B cell (primary cell): ENCODE measurements at places on chromosomes 3 and 15. TPM values are rescaled to one million over a fixed set of nuclear protein-coding genes. Genes with fewer than 3 reads are reported as not detected.

GRCh38 chr3:44926172-44926571 lies 49.8 kb downstream of the ZDHHC3 start:
- H3K27me3 ChIP-seq: no peaks in the 10 kb centered on the region
- DNase-seq: no peak
- no peak overlapping the region for H3K4me3 ChIP-seq

- peaks cover 7% of the 10 kb centered on the region for H3K27me3 ChIP-seq
- no peak overlapping the region for H3K27ac ChIP-seq
- DNase-seq: no peak
- H3K4me1 ChIP-seq: peaks cover 5% of the 10 kb centered on the region
- H3K4me3 ChIP-seq: no peak overlapping the region
- no peaks in the 10 kb centered on the region for H3K36me3 ChIP-seq
These were observed 15.6 kb downstream of the CLEC3B start for GRCh38 chr3:45041666-45042065.

GRCh38 chr3:13715167-13715954 lies 164.5 kb downstream of the WNT7A start:
- no peaks in the 10 kb centered on the region for H3K36me3 ChIP-seq
- no peak overlapping the region for H3K27ac ChIP-seq
- H3K27me3 ChIP-seq: no peaks in the 10 kb centered on the region
- DNase-seq: no peak

GRCh38 chr15:39499042-39499441 lies 81.8 kb upstream of the THBS1 start:
- DNase-seq: no peak
- no peaks in the 10 kb centered on the region for H3K27me3 ChIP-seq
- H3K4me3 ChIP-seq: no peak overlapping the region
- H3K27ac ChIP-seq: no peak overlapping the region
- no peaks in the 10 kb centered on the region for H3K4me1 ChIP-seq
- no peaks in the 10 kb centered on the region for H3K36me3 ChIP-seq

GRCh38 chr3:142615171-142615570 lies 19.0 kb downstream of the PLS1 start:
- H3K4me1 ChIP-seq: no peaks in the 10 kb centered on the region
- H3K27ac ChIP-seq: no peak overlapping the region
- no peaks in the 10 kb centered on the region for H3K36me3 ChIP-seq

GRCh38 chr3:63861306-63861705 lies 2.3 kb downstream of the THOC7 start:
- H3K27me3 ChIP-seq: no peaks in the 10 kb centered on the region
- no peak overlapping the region for H3K27ac ChIP-seq
- no peaks in the 10 kb centered on the region for H3K36me3 ChIP-seq
- peaks cover 16% of the 10 kb centered on the region for H3K4me1 ChIP-seq
- DNase-seq: no peak

DNA sequence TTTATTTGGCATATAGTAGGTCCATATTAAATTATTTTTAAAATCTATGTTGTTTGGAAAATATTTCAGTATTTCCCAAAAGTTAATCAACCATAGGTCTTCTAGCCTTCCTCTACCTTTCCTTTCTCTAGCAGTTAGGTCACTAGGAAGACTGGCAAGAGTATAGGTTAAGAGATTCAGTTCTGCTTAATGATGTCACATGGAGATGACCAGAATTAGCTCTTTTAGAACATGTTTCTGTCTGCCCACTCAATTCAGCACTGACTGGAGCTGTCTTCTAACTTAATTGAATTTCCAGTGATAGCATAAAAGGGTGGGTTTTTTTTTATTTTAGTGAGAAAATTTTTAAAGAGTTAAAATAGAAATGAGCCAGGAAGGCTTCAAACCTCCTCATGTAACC lies 23.8 kb upstream of the ZBED2 start:
- H3K27me3 ChIP-seq: no peaks in the 10 kb centered on the region
- peaks cover 4% of the 10 kb centered on the region for H3K36me3 ChIP-seq
- H3K4me3 ChIP-seq: no peak overlapping the region

- peak overlapping the region; percentile 97 for H3K4me3 ChIP-seq
- no peaks in the 10 kb centered on the region for H3K27me3 ChIP-seq
- no peak for DNase-seq
- no peaks in the 10 kb centered on the region for H3K36me3 ChIP-seq
- peaks cover 31% of the 10 kb centered on the region for H3K4me1 ChIP-seq
These were observed 780 bp upstream of the ACAD9 start for GRCh38 chr3:128878556-128879124.

GRCh38 chr3:66140743-66141372 lies 79.9 kb upstream of the SLC25A26 start:
- H3K27me3 ChIP-seq: peaks cover 2% of the 10 kb centered on the region
- H3K36me3 ChIP-seq: no peaks in the 10 kb centered on the region
- H3K27ac ChIP-seq: no peak overlapping the region
- no peak overlapping the region for H3K4me3 ChIP-seq
- no peak for DNase-seq
- no peaks in the 10 kb centered on the region for H3K4me1 ChIP-seq

ITIH4 gene
- 38.5 and 38.7 TPM in 2 replicates for total RNA-seq

- DNase-seq: no peak
- H3K4me3 ChIP-seq: no peak overlapping the region
- H3K27ac ChIP-seq: no peak overlapping the region
- H3K4me1 ChIP-seq: no peaks in the 10 kb centered on the region
These were observed 48.7 kb upstream of the NR2E3 start for GRCh38 chr15:71761649-71762048.

DNA sequence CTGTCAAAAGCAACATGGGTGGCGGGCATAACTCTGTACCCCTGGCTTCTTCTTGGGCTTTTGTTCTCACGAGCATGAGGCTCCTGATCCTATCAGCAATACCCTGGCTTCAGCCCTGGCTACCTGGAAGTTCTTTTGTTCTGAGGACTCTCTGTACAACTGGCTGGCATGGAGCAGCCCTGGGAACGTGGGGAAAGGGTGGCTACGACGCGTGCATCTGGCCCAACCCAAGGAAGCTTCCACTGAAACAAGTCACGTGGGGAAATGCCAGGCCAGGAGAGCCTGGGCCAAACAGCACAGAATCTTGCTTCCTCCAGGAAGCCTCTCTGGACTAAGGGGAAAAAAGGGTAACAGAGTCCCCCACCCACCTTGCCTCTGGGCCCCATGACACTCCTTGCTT lies 22.7 kb upstream of the ATP2B2 start:
- no peak for DNase-seq
- H3K36me3 ChIP-seq: no peaks in the 10 kb centered on the region
- no peak overlapping the region for H3K27ac ChIP-seq
- no peak overlapping the region for H3K4me3 ChIP-seq
- H3K27me3 ChIP-seq: peaks cover 3% of the 10 kb centered on the region

GRCh38 chr3:117788061-117788460 lies 1078.5 kb downstream of the TUSC7 start:
- no peak overlapping the region for H3K4me3 ChIP-seq
- no peak overlapping the region for H3K27ac ChIP-seq
- H3K36me3 ChIP-seq: no peaks in the 10 kb centered on the region
- H3K27me3 ChIP-seq: no peaks in the 10 kb centered on the region
- no peak for DNase-seq
- no peaks in the 10 kb centered on the region for H3K4me1 ChIP-seq

DNA sequence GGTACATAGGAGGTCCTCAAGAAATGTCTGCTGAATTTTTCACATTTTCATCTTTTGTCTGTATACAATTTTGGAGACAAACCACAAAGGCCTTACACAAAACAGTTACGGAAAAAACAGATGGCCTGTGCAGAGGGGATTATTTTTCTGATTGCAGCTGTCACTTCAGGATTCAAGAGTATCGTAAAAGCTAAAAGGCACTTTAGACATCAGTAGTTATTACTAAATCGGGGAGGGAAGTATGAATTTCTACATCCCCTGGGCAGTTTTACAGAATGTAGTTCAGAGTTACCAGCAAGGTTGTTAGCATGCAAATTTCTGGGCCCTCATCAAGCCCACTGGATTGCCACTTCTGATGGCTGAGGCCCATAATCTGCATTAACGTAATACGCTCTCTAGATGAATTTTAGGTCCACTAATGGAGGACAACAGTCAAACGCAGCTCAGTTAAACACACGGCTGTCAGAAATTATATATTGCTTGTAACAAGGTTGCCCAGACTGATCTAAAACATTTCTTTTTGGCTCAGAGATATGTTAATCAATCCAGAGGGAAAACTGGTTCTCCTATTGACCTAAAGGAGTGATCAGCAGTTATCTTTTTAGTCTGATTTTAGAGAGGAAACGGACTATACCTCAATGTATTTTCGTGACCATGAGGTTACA lies 1.1 kb downstream of the RIOX2 start:
- H3K27me3 ChIP-seq: no peaks in the 10 kb centered on the region
- no peaks in the 10 kb centered on the region for H3K36me3 ChIP-seq
- peak overlapping the region; percentile 66 for H3K4me3 ChIP-seq
- peaks cover 16% of the 10 kb centered on the region for H3K4me1 ChIP-seq

DNA sequence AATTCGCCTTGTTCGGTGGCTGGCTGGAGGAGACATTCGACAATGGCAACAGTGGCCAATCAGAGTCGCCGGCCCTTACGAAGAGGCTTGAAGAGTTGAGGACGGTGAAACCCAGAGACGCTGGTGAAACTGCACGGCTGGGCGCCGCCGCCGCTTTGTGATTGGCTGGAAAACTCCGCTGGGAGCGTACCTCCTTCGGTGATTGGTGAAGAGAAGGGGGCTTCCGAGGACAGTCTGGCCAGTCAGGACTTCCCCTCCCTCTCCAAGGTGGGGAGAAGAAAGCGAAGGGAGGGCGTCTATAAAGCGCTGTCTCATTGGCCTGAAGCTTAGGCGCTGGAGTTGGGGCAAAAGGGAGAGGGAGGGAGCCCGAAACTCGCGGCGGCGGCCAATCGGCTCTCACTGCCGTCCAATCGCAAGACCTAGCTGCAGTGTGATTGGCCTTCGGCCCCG lies 554 bp upstream of the GSK3B start:
- DNase-seq: peak; percentile 100
- H3K36me3 ChIP-seq: no peaks in the 10 kb centered on the region
- peak overlapping the region; percentile 100 for H3K27ac ChIP-seq

DNA sequence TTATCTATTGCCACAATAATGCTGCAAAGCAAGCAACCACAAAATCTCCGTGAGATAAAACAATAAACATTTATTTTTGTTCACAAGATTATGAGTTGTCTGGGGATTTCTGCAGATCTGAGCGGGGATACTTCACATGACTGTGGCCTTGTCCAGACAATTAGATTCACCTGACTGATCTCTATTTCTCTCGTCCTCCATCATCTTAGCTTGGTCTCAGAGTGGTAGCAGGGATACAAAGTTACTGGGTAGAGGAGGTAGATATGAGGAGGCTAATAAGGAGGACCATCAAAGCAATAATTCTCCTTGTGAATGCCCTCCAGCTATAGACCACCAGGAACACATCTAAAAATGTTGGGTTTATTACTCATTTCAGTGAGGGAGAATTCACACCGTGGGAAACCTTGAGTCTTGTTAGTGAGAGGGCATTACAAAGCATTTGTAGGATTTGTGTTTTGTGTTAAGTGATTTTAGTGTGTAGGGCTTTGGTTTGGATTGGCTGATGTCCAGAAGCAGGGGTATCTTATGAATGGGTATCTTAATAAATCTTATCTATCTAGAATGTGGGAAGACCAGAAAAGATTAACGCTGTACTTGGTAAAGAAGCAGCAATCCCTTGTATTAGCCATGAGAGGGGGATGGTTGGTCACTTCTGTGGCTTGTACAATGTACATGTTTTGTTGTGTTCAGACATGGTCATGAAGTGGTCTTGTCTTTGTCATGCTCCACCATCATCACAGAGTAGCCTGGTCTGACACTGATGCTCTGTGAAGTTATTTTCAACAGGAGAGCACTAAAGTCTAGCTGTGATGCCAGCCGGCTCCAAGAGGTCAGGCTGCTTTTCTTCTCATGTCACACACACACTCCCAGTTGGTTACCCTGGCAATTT lies 287.6 kb upstream of the STT3B start:
- H3K27me3 ChIP-seq: no peaks in the 10 kb centered on the region
- no peaks in the 10 kb centered on the region for H3K36me3 ChIP-seq
- no peak for DNase-seq
- H3K4me3 ChIP-seq: no peak overlapping the region
- no peak overlapping the region for H3K27ac ChIP-seq
- no peaks in the 10 kb centered on the region for H3K4me1 ChIP-seq

GRCh38 chr15:81338170-81339007 lies 14.4 kb upstream of the STARD5 start:
- no peak for DNase-seq
- H3K4me3 ChIP-seq: no peak overlapping the region
- H3K27ac ChIP-seq: no peak overlapping the region
- H3K36me3 ChIP-seq: no peaks in the 10 kb centered on the region

ACVR2B gene
- total RNA-seq: 3.9 and 4.2 TPM in 2 replicates

SPG21 gene
- 94.4 and 95.5 TPM in 2 replicates for total RNA-seq

GRCh38 chr3:72004749-72005292 lies 219.9 kb upstream of the PROK2 start:
- no peak for DNase-seq
- no peak overlapping the region for H3K27ac ChIP-seq
- H3K4me3 ChIP-seq: no peak overlapping the region
- no peaks in the 10 kb centered on the region for H3K27me3 ChIP-seq

ARL14 gene
- 0.32 and 0.89 TPM in 2 replicates for total RNA-seq

- no peak overlapping the region for H3K27ac ChIP-seq
- no peaks in the 10 kb centered on the region for H3K27me3 ChIP-seq
- no peaks in the 10 kb centered on the region for H3K36me3 ChIP-seq
- DNase-seq: no peak
These were observed 451.3 kb upstream of the AGTR1 start for GRCh38 chr3:148246291-148246923.

CCR9 gene
- total RNA-seq: 0.76 and 1.1 TPM in 2 replicates

DNA sequence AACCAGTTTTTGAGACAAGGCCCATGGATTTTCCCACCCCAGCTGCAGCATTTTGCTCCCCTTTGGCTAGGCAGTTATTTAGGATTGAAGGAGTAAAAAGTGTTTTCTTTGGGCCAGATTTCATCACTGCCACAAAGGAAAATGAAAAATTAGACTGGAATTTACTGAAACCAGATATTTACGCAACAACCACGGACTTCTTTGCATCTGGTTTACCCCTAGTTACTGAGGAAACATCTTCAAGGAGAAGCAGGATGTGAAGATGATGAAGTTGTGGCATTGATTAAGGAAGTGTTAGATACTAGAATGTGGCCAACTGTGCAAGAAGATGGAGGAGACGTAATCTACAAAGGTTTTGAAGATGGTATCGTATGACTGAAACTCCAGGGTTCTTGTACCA lies 165.2 kb upstream of the MYRIP start:
- no peaks in the 10 kb centered on the region for H3K27me3 ChIP-seq
- no peak overlapping the region for H3K4me3 ChIP-seq
- H3K27ac ChIP-seq: no peak overlapping the region

DNA sequence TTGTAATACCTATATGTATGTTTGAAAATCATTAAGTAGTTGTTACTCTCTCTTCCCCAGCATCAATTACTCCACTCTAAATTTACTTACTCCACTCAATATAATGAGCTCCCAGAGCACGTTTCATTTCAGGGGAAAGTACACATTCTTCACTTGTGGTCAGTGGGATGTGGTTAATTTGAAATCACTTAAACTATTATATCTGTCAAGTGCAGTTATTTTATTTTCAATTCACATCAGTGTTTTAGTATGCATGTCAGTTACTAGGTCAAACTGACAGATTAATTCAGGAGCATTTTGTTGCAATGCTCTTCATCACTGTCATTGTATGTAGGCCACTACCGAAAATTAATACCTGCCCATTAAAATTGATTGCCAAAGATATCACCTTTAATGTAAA lies 376.1 kb downstream of the ZIC4 start:
- no peak overlapping the region for H3K27ac ChIP-seq
- no peaks in the 10 kb centered on the region for H3K4me1 ChIP-seq
- no peaks in the 10 kb centered on the region for H3K27me3 ChIP-seq
- DNase-seq: no peak
